ENCODE measurements at places on chromosomes 6 and 20.

GRCh38 chr6:142938510-142938909, 6.5 kb downstream of the HIVEP2 start:
- no peaks in the 10 kb centered on the region for H3K27me3 ChIP-seq
- H3K4me3 ChIP-seq, result no peak overlapping the region
- H3K36me3 ChIP-seq, result no peaks in the 10 kb centered on the region
- H3K27ac ChIP-seq, result no peak overlapping the region
- DNase-seq, result no peak

DNA sequence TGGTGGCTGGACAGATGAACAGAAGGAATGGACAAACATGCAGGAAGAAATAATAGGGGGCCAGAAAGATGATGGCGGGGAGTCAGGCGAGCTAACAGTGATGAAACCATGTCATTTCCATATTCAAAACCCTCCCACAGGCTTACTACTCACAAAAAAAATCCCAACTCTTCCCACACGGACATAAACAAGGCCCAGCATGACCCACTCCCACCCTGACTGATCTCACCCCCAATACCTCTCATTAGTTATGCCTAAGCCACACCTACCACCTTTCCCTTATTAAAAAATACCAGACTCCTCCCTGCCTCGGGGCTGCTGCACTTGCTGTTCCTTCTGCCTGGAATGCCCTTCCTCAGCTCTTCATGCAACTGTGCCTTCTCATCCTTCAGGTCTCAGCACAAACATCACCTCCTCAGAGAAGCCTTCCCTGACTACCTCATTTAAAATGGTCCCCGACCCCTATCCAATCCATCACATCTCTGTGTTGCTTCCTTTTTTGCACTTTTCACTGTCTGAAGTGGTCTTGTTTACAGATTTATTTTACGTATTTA, 145.8 kb downstream of the PREX1 start:
- peak overlapping the region; percentile 72 for H3K27ac ChIP-seq
- H3K4me1 ChIP-seq, result peaks cover 42% of the 10 kb centered on the region
- no peaks in the 10 kb centered on the region for H3K27me3 ChIP-seq
- H3K4me3 ChIP-seq, result no peak overlapping the region

DNA sequence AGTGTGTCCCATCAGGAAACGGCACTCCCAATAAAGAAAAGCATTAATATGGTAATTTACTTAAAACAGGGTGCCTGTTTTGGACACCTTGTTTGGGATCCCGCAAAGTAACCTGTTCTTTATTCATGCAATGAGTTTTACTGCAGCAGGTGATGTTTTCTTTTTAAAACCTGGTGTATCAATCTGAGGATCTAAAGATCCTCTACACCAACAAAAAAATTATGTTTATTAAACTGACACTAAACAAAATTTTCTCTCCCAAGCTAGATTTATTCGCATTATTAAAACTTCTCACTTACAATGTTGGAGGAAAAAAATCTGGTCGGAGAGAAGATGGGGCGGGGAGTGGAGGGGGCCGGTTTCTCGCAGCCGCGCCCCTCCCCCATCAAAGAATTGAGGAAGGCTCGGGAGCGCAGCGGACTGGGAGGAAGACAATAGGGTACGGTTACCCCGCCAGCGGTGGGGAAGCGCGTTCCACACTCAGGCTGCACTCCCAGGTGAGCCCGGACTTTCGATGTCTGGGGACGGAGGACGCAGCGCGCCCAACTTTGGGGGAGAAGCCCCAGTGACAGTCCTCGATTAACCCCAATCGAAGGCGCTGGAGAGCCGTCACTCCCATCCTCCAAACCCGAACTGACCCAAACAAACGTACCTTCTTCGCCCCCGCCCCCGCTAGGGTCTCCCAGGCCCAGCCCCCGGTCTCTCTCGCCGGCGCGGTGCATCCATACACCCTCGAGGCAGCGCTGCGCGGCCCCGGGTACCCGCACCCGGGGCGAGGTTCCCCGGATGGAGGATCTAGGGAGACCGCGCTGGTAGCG, 1.3 kb downstream of the CD24 start:
- peak overlapping the region; percentile 90 for H3K27ac ChIP-seq
- no peaks in the 10 kb centered on the region for H3K36me3 ChIP-seq
- peak; percentile 29 for DNase-seq
- H3K4me1 ChIP-seq, result peaks cover 3% of the 10 kb centered on the region

GRCh38 chr6:36075656-36076055, 48.0 kb downstream of the MAPK14 start:
- no peaks in the 10 kb centered on the region for H3K4me1 ChIP-seq
- DNase-seq, result no peak
- H3K4me3 ChIP-seq, result no peak overlapping the region
- no peaks in the 10 kb centered on the region for H3K27me3 ChIP-seq
